ENCODE measurements at places on chromosomes 5 and 9. TPM values are rescaled to one million over a fixed set of nuclear protein-coding genes. Genes with fewer than 3 reads are reported as not detected.

LCN2 gene
- 756 TPM for total RNA-seq

ZDHHC21 gene
- total RNA-seq, result 5.4 TPM

KIF12 gene
- total RNA-seq, result 3.9 TPM

P4HA2 gene
- total RNA-seq, result 37.9 TPM

SLC36A3 gene
- total RNA-seq, result not detected

PNPLA7 gene
- 21.4 TPM for total RNA-seq

CD274 gene
- total RNA-seq, result 1.8 TPM

CCL27 gene
- not detected for total RNA-seq

EPB41L4B gene
- 26.1 TPM for total RNA-seq

TMC1 gene
- not detected for total RNA-seq

SHOC1 gene
- not detected for total RNA-seq

DMRT3 gene
- total RNA-seq, result not detected

FRMD3 gene
- total RNA-seq, result 4.9 TPM

OR1L8 gene
- total RNA-seq, result not detected

ORM2 gene
- 2.0 TPM for total RNA-seq

FAM120A gene
- 95.5 TPM for total RNA-seq

PRELID2 gene
- 35.6 TPM for total RNA-seq
